Daoy (cell line): ENCODE measurements at places on chromosomes 2 and 18. TPM values are rescaled to one million over a fixed set of nuclear protein-coding genes. Genes with fewer than 3 reads are reported as not detected.

Gene CFC1
- not detected in 2 replicates for total RNA-seq

Gene RAB31
- total RNA-seq, result 18.2 and 19.3 TPM in 2 replicates

Gene FOXI3
- total RNA-seq, result 0.18 and 0.23 TPM in 2 replicates

Gene CTAGE1
- not detected in 2 replicates for total RNA-seq

Gene GPR35
- total RNA-seq, result 0.33 and 1.1 TPM in 2 replicates

Gene GAREM1
- total RNA-seq, result 1.5 and 2.2 TPM in 2 replicates

Gene IL36A
- total RNA-seq, result not detected in 2 replicates

Gene WBP1
- total RNA-seq, result 30.9 and 37.0 TPM in 2 replicates

Gene CAVIN2
- total RNA-seq, result 0.06 TPM in 1 of 2 replicates, not detected in the other

Gene OBSL1
- 45.3 and 58.2 TPM in 2 replicates for total RNA-seq
